ENCODE measurements at places on chromosomes 7 and 10.

DNA sequence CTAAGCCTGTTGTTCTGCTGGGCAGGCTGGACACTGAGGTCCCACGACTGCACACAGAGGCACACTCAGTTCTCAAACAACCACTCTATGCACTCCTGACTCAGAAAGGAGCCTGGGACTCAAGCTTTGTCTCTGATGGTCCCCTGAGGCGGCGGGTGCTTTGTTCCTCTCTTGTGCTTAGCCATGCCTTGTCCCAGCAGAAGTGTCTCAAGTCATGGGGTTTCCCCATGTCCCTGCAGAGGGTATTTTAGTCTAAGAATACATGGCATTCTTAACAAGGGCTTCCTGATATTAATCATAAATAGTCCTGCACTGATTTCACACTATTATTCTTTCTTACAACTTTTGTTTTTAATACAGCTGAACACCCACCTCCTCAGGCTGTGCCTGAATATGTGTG is 72.5 kb downstream of the CXCL12 start:
- DNase-seq, result no peak

- DNase-seq, result no peak
Observed at GRCh38 chr7:105102557-105103352, 88.8 kb downstream of the KMT2E start.

DNA sequence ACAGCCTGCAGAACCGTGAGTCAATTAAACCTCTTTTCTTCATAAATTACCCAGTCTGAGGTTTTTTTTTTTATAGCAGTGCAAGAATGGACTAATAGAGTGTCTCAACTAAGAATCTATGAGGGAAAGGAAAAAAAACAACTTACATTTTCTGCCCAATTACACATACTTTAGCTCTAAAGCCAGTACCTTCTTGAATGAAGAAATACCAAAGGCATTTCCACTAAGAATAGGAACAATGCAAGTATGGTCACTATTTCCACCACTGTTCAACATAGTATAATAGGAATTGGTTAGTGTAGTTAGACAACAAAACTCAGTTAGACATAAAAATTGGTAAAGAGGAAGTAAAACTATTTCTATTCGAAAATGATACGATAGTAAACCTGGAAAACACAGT is 37.6 kb downstream of the MICU1 start:
- no peak for DNase-seq

DNA sequence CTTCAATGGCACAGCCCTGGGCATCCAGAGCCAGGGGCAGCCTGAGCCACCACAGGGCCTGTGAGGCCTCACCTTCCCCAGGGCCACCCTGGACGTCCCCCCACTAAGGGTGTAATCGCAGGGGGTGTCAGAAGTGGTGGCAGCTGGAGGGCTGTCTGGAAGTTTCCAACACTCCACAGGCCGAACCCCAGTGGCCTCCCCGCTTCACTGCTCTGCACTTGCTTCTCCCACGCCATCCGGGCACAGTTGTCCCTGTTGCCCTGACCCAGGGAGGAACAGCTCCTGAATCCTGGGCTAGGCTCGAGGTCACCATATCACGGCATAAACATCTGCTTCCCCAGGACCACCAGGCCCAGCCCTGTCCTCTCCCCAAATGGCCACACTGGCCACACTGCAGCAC is 276.6 kb downstream of the MAD1L1 start:
- no peak for DNase-seq
